Endodermal cell (in vitro differentiated cells): ENCODE measurements at places on chromosomes 12 and 14. TPM values are rescaled to one million over a fixed set of nuclear protein-coding genes. Genes with fewer than 3 reads are reported as not detected.

GRCh38 chr14:44428231-44428945 lies 78.7 kb downstream of the FSCB start:
- peaks cover 7% of the 10 kb centered on the region for H3K4me1 ChIP-seq
- peak overlapping the region; percentile 25 for H3K4me3 ChIP-seq
- no peak overlapping the region for H3K27ac ChIP-seq
- no peaks in the 10 kb centered on the region for H3K36me3 ChIP-seq

Gene MARCHF9
- total RNA-seq, result 15.8 to 31.9 TPM (median 18.5 TPM) in 3 replicates

- no peak overlapping the region for H3K4me3 ChIP-seq
- no peak for DNase-seq
- no peaks in the 10 kb centered on the region for H3K27me3 ChIP-seq
- H3K4me1 ChIP-seq, result peaks cover 9% of the 10 kb centered on the region
- H3K36me3 ChIP-seq, result no peaks in the 10 kb centered on the region
Observed at GRCh38 chr12:105352052-105352451, 21.6 kb downstream of the C12orf75 start.

Gene IL26
- not detected in 3 replicates for total RNA-seq

DNA sequence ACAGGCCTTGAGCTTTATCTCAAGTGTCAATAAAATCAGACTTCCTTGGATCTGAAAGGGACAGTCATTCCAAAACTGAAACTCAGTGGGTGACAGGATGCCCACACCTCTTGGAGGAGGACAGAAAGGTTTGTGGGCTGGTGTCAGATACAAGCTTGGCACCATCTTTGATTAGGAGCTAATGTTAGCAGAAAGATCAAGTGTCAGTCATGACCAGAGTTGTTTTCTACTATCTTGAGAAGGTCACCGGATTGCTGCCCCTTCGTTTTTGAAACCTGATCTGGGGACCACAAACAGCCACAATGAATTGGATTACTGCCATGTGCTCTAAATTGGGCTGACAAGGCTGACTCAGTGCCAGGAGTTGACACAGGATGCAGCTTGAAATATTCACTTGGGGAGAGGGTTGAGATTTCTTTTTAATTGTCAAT lies 88.3 kb downstream of the OTOGL start:
- DNase-seq, result no peak
- no peak overlapping the region for H3K27ac ChIP-seq
- H3K27me3 ChIP-seq, result no peaks in the 10 kb centered on the region
- H3K4me3 ChIP-seq, result no peak overlapping the region

Gene SSTR1
- 1.2 and 1.3 TPM in 2 replicates for total RNA-seq

Gene BCL7A
- 16.7 to 28.9 TPM (median 25.7 TPM) in 3 replicates for total RNA-seq

- peak; percentile 55 for DNase-seq
- H3K36me3 ChIP-seq, result no peaks in the 10 kb centered on the region
- H3K4me3 ChIP-seq, result no peak overlapping the region
- H3K4me1 ChIP-seq, result no peaks in the 10 kb centered on the region
- no peak overlapping the region for H3K27ac ChIP-seq
Observed at GRCh38 chr14:99768381-99768780, 24.8 kb upstream of the EML1 start.

Gene KLHL33
- 0.09 TPM in 2 replicates for total RNA-seq

- no peak for DNase-seq
- no peaks in the 10 kb centered on the region for H3K4me1 ChIP-seq
- H3K36me3 ChIP-seq, result no peaks in the 10 kb centered on the region
- H3K27me3 ChIP-seq, result no peaks in the 10 kb centered on the region
- no peak overlapping the region for H3K4me3 ChIP-seq
Observed at GRCh38 chr14:76848879-76849278, 22.7 kb downstream of the LRRC74A start.

DNA sequence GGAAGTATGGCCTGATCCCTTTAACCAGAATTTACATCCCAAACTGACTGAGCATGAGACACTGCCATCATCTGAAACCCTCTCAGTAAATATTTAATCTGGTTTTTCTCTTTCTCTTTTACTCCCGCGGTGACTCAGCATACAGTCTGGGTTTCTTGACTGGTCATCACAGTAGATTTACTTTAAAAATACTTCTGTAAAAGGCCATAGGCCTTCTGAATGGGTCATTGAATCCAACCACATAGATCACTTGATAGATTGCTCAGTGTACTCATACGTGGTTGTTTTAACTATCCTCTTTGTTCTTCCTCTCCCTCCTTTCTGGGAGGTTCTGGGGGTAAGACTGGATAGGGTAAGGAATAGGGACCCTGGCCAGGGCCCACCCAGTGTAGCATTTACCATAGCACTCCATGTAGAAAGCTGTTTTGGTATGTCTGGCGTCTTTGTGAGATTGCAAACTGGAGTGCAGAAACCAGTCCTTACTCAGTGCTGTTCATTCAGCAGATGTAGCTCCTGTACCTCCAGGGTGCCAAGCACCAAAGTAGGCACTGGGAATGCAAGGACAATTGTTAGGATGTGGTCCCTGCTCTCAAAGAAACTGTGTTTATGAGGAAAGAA lies 165.7 kb downstream of the SRGAP1 start:
- H3K27me3 ChIP-seq, result no peaks in the 10 kb centered on the region
- H3K4me3 ChIP-seq, result no peak overlapping the region
- no peak for DNase-seq
